Suprapubic skin (tissue), 4 donors: ENCODE measurements at places on chromosomes 3 and 15. TPM values are rescaled to one million over a fixed set of nuclear protein-coding genes. Genes with fewer than 3 reads are reported as not detected.

The CCDC191 gene
- 4.5 TPM for total RNA-seq

The GREM1 gene
- 0.85 TPM for total RNA-seq

The GOLGA8H gene
- not detected for total RNA-seq

DNA sequence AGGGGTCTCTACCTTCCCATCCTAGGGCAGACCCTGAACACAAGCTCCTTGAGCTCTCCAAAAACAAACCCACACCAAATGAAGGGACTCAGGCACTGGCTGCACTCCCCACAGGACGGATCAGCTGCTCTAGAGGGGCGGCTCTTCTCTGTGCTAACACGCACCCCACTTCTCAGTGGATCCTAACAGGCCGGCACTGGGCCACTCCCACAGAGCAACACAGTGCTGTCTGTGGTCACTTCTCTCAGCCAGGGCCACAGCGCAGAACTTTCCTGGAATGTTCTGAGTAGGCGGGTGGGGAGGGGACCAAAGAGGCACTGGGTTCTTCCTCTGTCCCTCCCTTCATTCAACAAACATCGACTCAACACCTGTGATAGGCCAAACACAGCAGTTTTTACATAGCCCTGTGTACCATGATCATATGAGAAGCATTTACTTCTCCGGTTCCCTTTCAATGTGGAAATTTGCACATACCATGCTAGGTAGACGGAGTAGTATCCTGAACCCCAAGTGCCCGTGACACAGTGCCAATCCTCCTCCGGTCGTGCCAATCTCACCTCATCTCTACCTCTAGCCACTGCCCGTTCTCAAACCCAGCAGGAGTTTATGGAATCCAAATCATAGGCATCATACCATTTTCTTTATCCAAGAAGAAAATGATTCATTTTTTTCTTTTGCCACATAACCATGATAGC is 98.1 kb downstream of the LRIG1 start:
- DNase-seq = no peak

DNA sequence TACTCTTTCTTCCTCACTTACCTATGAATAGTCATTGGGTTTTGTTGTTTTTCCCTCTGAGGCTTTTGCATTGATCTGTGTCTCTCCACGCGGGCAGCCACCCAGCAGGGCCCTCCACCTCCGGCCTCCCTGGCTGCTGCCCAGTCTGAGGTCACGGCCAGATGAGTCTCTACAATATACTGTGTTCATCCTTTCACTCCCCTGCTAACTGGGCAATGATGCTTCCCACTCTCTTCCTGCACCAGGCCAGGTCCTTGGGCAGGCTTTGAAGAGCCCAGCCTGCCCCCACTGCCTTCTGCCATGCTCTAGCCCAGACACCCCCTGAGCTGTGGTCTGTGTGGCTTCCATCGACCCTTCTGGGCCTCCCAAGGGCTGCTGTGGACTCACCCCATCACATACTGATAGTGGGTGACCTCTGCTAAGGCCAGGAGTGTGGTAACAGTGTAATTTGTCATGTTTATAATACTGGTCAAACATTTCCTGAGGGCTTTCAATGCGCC is 18.0 kb downstream of the PDIA5 start:
- no peak for DNase-seq

The CCDC9B gene
- 7.6 TPM for total RNA-seq

The EHD4 gene
- total RNA-seq = 16.6 TPM

GRCh38 chr15:93523481-93523880 is 434.5 kb upstream of the RGMA start:
- DNase-seq = no peak

The CPN2 gene
- total RNA-seq = not detected

- DNase-seq = no peak
Measured at GRCh38 chr15:92813485-92813884, 86.6 kb upstream of the CHD2 start.

- no peak for DNase-seq
Measured at GRCh38 chr15:34240537-34240936, 15.7 kb downstream of the EMC4 start.

DNA sequence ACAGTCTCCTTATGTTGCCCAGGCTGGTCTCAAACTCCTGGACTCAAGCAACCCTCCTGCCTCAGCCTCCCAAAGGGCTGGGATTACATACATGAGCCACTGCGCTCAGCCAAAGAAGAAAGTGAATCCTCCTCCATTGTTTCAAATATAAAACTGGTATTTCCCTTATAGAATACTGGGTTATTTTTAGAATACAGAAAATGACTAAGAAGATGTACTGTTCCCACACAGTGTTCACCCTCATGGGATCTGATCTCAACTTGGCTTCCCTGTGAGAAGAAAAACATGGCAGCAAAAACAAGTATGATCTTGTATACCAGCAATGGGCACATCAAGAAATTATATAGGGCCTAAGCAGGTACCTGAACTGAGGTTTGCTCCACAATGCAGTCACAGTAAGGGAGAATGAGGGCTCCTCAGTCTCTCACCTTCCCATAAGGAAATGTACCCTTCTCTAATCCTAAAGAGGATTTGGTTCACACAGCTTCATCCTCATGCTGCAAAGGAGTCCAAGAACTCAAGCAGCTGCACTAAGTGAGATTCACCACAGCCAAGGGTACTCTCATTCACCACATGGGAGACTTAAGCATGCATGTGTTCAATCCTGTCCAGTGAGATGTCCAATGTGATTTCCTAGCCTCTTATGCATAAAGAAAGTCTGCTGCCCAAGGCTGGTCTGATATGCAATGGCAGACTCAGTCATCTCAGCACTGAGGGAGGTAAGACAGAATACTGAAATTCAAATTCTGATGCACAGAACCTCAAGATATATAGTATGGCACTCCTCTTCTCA is 25.8 kb downstream of the USP4 start:
- no peak for DNase-seq

DNA sequence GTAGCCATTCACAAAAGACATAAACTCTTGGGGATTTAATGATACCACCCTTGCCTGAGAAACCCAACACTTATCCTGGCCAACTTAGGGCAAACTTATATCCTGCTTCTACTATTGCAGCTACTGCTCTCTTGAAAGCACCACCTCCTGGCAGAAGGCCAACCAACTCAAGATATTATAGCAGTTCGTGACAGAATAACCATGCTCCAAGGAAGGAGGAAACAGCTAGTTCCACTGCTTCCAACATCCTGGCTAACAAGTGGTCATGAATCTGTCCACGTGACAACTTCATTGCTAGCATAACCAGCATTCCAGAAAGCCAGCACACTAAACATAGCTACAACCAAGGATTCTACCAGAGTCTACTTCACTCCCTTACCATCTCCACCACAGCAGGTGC is 1037.5 kb downstream of the TBL1XR1 start:
- DNase-seq = no peak

DNA sequence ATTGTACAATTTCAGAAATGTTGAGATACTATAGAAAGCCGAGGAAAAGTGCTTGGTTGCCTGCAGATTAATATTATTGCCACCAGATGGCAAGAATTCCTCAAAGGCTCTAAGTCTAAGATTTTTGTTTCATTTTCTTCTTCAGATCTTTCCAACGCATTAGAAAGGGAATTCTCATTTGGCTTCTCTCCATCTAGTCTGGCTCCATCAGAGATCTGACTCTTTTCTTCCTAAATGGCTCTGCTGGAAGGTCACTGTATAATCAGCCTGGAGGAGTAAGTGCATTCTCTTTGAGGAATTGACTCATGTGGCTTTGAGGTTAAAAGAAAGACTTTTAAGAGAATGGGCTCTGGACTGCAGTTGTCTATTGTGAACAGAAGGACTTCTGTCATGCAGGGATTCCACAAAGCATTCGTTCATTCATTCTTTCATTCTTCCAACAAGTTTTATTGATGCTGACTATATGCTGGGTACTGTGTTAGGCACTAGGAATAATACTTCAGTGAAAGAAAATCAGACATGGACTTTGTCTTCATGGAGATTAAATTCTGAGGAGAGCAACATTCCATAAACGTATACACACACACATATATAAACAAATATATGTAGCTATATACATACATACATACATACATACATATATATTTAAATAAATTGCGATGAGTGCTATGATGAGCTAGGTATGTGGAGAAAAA is 55.3 kb downstream of the SLC28A2 start:
- DNase-seq = no peak

The AADACL2 gene
- 23.9 TPM for total RNA-seq

GRCh38 chr15:40016224-40016865 is 22.6 kb downstream of the SRP14 start:
- no peak for DNase-seq

The UPK1B gene
- 2.1 TPM for total RNA-seq

The WDR93 gene
- not detected for total RNA-seq
